ENCODE measurements at places on chromosomes 2 and 18. TPM values are rescaled to one million over a fixed set of nuclear protein-coding genes. Genes with fewer than 3 reads are reported as not detected.

The SPC25 gene
- 40.0 TPM for total RNA-seq

The TEX44 gene
- total RNA-seq, result not detected

The ST8SIA5 gene
- total RNA-seq, result not detected

The TMEM247 gene
- not detected for total RNA-seq

The TRAPPC8 gene
- total RNA-seq, result 46.1 TPM

The MC4R gene
- not detected for total RNA-seq

- no peak for DNase-seq
Observed at GRCh38 chr2:235238537-235238936, 255.3 kb upstream of the AGAP1 start.

DNA sequence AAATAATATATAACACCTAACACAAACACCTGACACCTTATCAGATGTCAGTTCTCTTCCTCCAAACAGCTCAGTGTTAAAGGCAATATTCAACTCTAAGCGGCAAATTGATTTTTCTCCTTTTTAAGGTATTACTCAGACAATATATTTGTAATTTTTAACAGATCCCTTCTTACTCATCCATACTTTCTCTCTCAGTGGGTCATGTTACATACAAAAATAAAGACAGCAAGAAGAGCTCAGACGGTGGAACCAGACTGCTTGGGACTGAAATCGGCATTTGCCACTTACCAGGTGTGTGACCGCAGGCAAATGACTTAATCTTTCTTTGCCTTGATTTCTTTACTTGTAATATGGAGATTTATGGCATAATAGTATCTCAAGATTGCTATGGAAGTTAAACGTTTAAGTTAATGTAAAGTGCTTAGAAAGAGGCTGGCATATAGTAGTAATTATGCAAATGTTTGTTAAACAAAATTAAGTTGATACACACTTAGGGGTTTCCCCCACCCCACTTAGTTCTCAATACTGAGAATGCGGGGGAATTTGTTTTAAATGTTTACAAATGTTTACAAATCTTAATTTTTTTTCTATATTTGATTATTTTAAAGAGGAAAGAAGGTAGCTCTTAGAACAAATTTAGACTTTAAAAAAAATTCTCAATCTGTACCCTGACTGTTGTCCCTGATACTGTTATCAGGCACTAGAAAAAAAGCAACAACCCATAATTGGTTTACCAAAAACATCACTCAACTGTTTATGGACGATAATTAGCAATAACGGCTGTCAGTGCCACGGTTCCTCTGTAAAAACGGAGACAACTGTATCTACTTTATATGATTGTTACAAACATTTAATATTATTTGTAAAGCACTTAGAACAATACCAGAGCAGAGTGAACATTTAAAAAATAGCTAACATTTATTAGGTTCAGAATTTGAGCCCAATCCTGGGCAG, 25.6 kb downstream of the MAP3K2 start:
- DNase-seq, result no peak

GRCh38 chr18:71808616-71809015, 735.5 kb downstream of the CBLN2 start:
- DNase-seq, result no peak

DNA sequence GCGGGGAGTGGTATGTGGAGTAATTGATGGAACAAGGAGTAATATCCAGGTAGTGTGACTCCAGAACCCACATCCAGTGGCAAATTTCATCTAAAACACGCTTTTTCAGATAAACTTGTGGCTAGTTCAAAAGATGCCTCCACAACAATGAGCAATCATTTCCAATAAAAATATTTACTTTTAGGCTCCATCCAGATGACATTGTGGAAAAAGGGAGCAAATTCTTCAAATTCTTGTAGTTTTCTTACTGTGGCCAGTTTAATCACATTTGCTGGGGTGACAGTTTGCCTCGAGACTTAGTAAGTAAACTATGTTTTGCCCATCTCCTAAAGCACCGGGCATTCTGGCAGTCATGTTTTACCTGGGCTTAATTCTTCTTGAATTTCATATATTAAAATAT, 243.6 kb downstream of the IRS1 start:
- no peak for DNase-seq

DNA sequence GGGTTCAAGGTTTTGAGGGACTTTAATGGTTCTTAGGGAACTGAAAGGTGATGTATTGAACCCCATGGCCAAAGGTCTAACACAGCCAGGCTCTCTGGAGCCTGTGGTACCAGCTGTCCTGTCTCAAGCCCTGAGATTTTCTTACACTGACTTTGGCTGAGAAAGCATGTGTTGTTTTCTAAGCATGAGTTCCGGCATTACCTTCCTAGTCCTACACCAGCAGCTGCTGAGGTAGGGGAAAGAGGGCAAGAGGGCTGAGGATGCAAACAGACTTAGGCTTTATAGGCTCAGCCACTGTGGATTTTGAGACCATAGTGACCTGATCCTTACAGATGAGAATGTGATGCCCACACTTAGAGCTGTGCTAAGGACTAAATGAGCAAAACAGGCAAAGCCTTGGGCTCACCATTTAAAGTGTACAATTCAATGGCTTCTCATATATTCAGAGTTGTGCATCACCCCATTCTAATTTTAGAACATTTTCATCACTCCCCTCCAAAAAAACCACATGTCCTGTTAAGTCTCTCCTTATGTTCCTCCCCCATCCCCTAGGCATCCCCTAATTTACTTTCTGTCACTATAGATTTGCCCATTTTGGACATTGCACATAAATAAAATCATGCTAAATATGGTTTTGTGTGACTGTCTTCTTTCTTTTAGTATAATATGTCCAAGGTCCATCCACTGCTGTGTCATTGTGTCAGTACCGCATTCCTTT, 99.7 kb upstream of the OTOS start:
- no peak for DNase-seq

DNA sequence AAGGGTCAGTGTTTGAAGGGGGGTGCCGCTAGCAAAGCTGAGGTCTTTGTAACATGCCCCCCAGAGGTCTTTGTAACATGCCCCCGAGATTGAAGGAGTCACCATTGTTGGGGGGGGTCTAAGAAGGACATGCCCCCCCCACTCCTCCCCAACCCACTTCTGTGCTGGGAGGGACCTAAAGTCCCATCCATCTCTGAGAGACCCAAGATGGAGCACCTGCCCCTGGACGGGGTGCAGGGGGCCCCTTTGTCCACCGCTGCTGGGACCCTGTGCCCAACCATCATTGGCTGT, 5.9 kb upstream of the ASIC4 start:
- DNase-seq, result no peak

- DNase-seq, result no peak
Observed at GRCh38 chr18:53305461-53305860, 919.0 kb downstream of the MBD2 start.

DNA sequence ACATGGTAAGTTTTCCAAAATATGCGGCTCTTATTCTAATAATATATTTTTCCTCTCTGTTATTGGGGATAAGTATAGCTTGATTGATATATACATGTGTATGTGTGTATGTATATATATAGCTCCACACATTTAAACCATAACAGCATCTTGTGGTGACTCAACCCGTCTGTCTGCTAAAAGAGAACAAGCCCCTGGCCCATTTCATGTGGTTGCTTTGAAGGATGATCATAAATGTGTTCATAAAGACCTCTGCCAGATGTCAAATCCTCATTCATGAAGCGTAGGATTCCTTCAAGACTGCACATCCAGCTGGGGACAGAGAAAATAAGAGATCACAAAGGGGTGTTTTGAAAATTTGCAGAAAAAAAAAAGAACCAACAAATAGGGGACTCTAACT, 79.3 kb downstream of the RHOB start:
- no peak for DNase-seq

DNA sequence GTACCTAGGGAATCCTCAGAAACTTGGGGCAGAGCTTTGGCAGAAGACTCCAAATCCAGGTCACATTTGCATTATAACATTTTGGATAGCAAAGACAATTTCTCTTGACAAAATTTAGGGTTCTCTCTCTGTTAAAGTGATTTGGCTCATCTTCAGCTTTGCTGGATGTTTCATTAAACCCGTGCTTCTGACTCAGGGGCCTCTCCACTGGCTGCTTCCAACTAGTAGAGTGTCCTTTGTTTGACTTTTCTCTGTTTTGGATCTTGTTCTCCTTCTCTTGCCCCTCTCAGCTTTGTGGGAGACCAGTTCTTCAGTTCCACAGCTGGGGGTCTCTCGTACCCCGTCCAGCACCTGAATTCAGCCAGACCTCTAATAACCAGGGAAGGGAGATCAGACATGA, 145.6 kb downstream of the PLCL1 start:
- no peak for DNase-seq

DNA sequence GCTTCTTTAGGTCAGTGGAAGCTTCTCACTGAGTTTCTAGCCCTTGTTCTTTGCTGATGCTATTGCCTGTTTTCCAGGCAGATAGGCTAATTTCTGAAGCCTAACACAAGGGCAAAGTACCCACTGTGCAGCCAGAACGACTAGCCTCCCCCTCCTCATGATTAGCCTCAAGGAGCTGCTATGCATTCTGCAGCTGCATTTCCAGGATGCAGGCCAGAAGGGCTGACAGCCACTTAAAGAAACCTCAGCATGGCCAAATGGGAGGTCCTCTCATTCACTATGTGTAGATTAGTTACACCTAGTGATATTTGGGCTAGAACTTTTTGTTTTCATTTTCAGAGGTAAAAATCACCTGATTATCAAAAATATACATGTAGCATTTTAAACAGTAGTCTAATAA, 216.0 kb downstream of the RAD51AP2 start:
- no peak for DNase-seq

- DNase-seq, result no peak
Observed at GRCh38 chr2:81996332-81996731, 1691.8 kb upstream of the LRRTM1 start.

DNA sequence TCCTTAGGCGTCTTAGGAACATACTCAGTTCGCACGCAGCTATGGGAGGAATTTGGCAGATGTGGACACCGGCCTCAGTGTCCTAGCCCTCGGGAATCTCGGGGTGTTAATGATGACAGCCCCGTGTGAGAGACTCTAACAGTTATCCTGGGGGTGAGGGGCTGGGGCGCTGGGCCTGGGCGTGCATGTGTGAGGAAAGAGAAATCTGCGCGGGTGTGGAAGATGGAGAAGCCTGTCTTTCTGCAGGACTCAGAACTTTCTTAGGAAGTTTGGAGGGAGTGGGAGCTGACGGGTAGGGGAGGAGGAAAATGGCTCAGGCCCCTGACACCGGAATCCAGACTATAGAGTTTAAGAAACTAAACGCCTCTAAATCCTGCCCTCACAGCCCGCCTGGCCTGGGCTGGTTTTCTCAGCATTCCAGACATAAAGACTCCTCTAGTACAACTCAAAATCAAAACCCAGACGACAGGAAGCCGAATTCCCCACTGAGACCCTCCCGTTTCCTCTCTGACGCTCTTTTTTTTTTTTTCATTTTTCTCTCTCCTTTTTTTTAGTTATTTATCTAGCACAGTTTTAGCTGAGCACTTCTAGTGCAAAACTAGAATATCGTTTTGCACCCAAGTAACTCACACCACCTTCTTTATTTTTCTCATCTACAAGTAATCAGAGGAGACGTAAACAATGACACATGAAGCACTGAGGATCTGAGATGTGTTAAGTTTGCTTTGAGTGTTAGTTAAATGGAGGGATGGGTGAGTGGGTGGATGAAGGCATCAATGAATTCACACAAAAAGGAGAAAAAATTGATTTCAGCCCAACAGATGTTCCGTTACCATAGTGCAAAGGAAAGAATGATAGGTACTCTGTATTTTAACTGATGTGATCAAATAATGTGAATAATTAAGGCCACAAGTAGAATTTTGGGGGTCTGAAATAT, 1.2 kb upstream of the HAAO start:
- no peak for DNase-seq

GRCh38 chr2:200850512-200851256, 13.8 kb downstream of the CLK1 start:
- no peak for DNase-seq

DNA sequence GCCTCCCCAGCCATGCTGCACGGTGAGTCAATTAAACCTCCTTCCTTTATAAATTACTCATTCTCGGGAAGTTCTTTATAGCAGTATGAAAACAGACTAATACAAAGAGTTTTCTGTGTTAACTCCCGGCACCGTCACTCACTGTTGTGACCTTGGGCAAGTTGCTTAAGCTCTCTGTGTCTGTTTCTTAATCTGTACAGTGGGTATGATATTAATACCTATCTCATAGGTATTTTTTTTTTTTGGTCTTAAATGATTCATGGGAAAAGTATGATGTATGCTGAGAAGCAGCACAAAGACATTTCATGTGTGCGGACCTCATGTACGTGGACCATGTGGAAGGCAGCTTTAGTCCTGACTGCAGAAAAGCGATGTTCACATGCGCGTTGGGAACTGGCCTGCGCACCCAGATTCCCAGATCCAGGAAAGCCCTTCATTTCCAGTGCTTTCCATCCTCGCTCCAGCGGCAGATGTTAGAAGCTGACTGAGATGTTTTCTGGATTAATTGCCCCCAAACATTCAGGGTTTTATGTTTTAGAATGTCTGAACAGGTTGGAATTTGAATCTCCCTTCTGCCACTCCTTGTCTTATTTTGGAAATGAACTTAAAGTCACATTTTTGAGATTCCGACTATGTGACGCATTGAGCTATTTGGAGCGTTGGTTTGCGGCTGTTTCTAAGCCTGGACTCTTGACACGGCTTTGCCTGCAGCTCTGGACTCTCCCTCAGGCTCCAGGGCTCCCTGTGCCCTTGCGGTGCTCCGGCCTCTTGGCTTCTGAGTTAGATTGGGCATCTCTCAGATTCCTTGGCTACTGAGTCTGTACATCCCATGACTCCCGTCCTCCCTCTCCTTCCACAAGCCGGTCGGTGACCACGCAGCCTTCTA, 61.4 kb downstream of the SLC4A3 start:
- DNase-seq, result no peak

GRCh38 chr2:85804583-85804982, 50.8 kb downstream of the ATOH8 start:
- no peak for DNase-seq

DNA sequence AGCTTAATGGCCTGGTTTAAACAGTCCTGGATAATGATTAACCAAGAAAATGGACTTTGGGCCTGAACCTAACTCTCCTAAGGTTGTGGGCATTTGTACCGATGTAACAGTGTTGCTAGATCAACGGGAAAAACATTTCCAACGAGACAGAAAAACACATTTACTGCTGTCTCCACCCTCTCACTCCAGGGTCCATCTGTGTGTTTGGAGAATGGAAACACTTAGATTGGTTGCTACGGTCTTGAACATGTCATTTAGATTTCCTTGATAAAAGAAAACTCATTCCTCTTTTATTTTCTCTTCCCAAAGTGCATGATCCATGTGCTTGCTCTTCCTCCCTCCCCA, 88.0 kb downstream of the SOCS6 start:
- DNase-seq, result no peak

DNA sequence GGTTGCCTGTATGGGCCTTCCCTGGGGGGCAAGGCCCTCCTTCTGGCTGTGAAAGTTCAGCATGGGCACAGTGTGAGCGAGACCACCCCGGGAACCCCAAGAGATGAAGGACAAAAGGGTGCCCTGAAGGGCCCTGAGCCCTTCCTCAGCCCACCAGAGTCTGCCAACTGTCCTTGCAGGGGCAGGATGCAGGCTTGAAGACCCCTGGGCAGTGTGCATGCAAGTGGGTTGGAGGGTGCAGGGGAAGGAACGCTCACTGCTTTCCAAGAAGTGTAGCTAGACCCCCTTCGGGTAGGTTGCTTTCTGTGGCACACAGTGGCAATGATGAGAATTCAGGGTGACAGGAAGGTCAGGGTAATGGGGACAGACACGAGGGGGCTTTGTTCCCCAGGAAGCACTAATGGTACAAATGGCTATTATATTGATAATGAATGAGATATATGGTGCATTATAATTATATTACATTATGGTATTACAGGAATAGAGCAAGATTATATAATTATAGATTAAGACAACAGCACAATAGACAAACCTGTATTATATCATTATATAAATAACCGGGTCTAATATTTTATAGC, 228.7 kb downstream of the ATAD2B start:
- DNase-seq, result no peak

Data from activated naive CD8-positive, alpha-beta T cell treated with anti-CD3 and anti-CD28 coated beads, Interleukin-2, amount 10 ng/mL, durations not matched to agents 7 days and 5 days (primary cell).